Fibroblast of skin of right quadriceps (primary cell): ENCODE measurements at places on chromosomes 1 and 21.

GRCh38 chr1:95504321-95504720, 270.3 kb downstream of the RWDD3 start:
- DNase-seq: no peak

- DNase-seq: no peak
These were observed 37.7 kb downstream of the LHX9 start for GRCh38 chr1:197954718-197955418.

- no peak for DNase-seq
These were observed 3.1 kb downstream of the LORICRIN start for GRCh38 chr1:153262462-153263157.

- DNase-seq: peak; percentile 8
These were observed 4.7 kb downstream of the RIMKLA start for GRCh38 chr1:42385283-42385682.

GRCh38 chr1:162357681-162358266, 18.9 kb downstream of the SPATA46 start:
- DNase-seq: peak; percentile 21

GRCh38 chr1:53669621-53670191, 69.3 kb downstream of the GLIS1 start:
- no peak for DNase-seq

GRCh38 chr1:64195081-64195395, 8.4 kb upstream of the UBE2U start:
- peak; percentile 61 for DNase-seq
